ENCODE measurements at places on chromosomes 11 and 22.

- DNase-seq, result no peak
These were observed 17.5 kb downstream of the GLB1L2 start for GRCh38 chr11:134349109-134349801.

- DNase-seq, result no peak
These were observed 77.5 kb downstream of the CNTN5 start for GRCh38 chr11:99098258-99098657.

- DNase-seq, result no peak
These were observed 1.3 kb upstream of the PHETA2 start for GRCh38 chr22:42072606-42073330.

- no peak for DNase-seq
These were observed at the start of gene CD3E for GRCh38 chr11:118304568-118305248. Gene CD3E, plus strand, starts transcription at chr11:118304730. Its CDS starts 223 bp downstream, at chr11:118304953.
